ENCODE measurements at places on chromosomes 13 and 19.

DNA sequence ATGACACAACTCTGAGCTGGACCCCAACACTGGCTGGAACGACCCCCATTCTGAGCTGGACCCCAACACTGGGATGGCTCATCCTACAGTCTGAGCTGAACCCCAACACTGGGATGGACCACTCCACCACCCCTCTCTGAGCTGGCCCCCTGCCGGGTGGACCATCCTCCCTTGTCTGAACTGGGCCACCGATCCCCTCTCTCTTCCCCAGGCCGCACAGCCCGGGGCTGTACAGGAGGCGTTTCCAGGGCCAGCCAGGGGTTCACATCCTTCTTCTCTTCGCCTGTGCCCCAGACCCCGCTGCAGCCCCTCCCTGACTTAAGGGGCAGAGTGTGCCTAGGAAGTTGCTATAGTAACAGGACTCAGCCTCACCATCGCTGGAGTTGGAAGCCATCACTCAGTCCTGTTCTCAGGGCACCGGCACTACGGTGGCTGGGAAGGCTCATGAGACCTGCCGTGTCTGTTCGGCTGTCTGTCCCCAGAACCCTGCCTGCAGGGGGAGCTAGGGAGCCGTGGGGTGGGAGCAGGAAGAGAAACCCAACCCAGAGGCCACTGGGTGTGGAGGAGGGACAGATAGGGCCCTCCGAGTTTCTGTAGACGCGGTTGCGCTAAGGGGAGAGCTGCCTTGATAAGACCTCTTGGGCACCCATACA, 3.7 kb downstream of the PRKACA start:
- peak; percentile 64 for DNase-seq

GRCh38 chr13:42137856-42138537, 89.5 kb downstream of the DGKH start:
- no peak for DNase-seq

GRCh38 chr19:54420383-54421168, 5.3 kb downstream of the TTYH1 start:
- DNase-seq, result no peak

GRCh38 chr19:1277061-1277460, 1.7 kb downstream of the FAM174C start:
- no peak for DNase-seq

Data from activated T-cell treated with anti-CD3 and anti-CD28 coated beads, Interleukin-2, amount 50 U/mL, for 1 hour (primary cell).